GM12878 (cell line): ENCODE measurements at places on chromosomes 6 and 20. TPM values are rescaled to one million over a fixed set of nuclear protein-coding genes. Genes with fewer than 3 reads are reported as not detected.

DNA sequence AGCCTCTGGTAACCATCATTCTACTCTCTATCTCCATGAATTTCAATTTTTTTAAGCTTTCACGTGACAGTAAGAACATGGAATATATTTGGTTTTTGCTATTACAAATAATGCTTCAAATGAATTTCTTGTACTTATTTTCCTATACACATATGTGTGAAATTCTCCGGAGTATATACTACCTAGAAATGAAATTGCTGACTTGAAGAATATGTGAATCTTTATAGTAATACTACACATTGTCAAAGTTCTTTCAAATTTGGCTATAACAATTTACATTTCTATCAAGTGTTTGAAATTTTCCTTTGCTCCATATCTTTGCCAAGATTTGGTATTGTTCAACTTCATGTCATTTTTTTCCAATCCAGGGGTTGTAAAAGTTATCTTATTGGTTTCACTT lies 11.6 kb upstream of the VGLL2 start:
- no peak for DNase-seq

DNA sequence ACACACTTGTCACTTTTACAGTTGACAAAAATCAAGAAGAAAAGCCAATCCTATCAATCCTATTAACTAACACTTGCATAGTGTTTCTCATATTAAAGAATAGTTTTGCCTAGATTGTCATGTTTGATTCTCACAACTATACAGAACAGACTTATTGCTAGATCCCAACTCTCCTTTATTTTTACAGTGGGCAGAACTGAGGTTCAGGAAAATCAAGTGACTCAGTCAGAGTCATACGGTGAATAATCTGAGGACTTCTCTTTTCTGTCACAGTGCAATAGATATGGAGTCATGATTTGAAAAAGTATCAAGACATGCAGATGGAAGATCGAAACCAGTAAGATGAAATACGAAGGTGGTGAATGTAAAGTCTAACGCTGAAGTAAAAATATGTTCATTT lies 195.1 kb upstream of the CITED2 start:
- no peak for DNase-seq

DNA sequence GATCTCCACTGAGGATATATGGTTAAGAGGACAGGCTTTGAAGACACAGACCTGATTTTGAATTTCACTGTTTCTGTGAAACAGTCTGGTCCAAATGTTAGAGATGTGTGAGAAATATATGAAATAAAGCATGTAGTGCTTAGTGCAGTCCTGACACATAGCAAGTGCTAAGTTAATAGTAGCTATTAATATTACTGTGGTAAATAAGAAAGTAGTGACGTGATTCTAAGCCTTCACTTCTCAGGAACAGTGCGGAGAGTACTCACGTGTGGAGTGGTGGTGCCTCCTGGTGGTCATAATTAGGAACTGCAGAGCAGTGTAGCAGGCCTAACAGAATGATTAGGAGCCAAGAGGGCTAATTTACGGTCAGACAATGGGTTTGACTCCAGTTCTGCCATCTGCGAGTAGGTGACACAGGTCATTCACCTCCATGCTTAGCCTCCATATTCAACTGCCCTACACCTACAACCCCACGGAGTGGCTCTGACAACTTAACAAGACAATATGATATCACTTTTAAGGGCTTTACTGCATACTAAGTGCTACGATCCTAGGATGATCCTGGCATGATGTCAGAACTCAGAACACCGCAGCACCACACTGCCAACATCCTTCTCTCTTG lies 106.2 kb downstream of the JPH2 start:
- peak; percentile 55 for DNase-seq

DNA sequence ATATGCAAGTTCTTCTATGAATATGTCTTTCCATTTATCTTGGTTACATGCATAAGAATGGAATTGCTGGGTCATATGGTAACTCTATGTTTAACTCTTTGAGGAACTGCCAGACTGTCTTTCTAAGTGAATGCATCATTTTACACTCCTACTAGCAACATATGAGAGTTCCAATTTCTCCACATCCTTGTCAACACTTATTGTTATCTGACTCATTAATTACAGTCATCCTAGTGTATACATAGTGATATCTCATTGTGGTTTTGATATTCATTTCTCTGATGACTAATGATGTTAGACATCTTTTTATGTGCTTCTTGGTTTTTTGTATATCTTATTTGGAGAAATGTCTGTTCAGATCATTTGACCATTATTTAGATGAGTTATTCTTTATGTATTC lies 96.7 kb upstream of the LAMP5 start:
- DNase-seq: no peak

- DNase-seq: no peak
Observed at GRCh38 chr6:145151624-145152023, 583.7 kb downstream of the EPM2A start.

GRCh38 chr6:14066782-14067406 lies 50.7 kb upstream of the CD83 start:
- DNase-seq: no peak

GRCh38 chr20:63297371-63297781 lies 4.4 kb downstream of the COL20A1 start:
- no peak for DNase-seq

The CUL7 gene
- total RNA-seq: 15.6 and 15.8 TPM in 2 replicates

- DNase-seq: no peak
Observed at GRCh38 chr20:44367746-44368145, 12.2 kb downstream of the HNF4A start.

GRCh38 chr6:97864826-97865225 lies 581.8 kb upstream of the MMS22L start:
- no peak for DNase-seq

DNA sequence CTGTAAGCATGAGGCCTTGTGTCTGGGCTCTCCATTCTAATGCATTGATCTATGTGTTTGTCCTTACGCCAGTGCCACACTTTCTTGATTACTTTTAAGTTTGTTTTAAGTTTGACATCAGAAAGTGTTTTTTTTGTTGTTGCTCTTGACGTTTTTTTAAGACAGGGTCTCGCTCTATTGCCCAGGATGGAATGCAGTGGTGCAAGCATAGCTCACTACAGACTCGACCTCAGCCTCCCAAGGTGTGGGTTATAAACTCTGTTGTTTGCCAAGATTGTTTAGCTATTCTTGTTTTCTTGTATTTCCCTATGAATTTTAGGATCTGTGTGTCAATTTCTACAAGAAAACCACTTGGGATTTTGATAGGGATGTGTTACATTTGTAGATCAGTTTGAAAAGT lies 5.6 kb downstream of the MCUR1 start:
- DNase-seq: no peak

The NINL gene
- total RNA-seq: 0.23 and 0.29 TPM in 2 replicates

DNA sequence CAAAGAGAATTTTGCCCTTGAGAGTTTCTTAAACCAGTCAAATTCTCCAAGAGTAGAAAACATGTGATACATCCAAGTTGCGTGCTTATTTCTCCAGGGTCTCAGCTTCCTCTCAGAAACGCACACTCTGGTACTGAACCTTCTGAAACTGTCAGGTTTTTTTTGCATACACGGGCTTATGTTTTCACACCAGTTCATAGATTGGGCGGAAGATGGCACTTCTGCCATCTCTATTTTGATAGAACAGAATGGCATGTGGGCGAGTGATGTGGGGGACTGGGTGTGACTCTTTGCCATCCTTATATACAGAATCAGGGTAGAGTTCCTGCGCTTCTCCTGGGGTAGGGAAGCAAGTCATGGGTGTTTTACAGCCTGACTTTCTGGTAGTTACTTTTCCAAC lies 56.4 kb downstream of the ADTRP start:
- DNase-seq: no peak

The SLC4A11 gene
- 1.9 and 2.3 TPM in 2 replicates for total RNA-seq

GRCh38 chr6:7285416-7285815 lies 27.6 kb downstream of the SSR1 start:
- no peak for DNase-seq

- DNase-seq: no peak
Observed at GRCh38 chr6:16842676-16843075, 81.4 kb upstream of the ATXN1 start.

The ACOT13 gene
- 28.6 and 33.8 TPM in 2 replicates for total RNA-seq

GRCh38 chr20:9531581-9531980 lies 17.2 kb downstream of the LAMP5 start:
- DNase-seq: no peak

GRCh38 chr20:2285193-2285592 lies 10.6 kb upstream of the TGM3 start:
- no peak for DNase-seq

- no peak for DNase-seq
Observed at GRCh38 chr6:138439546-138439945, 35.5 kb downstream of the HEBP2 start.

The SIGLEC1 gene
- 0.05 TPM in 1 of 2 replicates, not detected in the other for total RNA-seq

DNA sequence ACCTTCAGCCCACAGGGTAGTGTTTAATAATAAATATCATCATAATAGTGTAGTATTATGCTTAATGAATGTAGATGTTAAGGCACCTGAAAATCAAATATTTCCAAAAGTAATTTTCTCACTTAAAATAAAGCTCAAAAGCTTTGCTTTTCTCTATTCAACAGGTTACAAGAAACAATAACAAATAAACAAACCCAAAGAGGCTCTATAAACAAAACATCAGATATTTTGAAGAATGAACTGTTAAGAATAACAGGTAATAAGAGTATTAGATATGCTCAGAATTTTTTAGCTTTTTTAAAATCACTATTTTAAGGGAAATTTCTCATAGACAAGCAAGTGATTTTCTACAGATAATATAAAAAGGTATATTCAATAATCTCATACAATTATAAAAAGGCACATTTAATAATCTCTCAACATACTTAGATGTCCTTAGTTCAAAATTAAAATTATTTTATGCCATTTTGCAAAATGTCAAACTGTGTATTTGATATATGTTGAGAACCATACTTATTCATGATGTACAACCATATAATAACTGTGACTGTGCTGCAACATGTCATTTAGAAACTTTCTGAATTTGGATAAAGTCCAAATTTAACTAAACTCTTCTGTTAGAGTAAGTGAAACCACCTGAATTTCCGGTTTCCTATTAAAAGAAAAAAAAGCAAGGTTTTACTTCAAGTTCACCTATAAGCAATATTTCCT lies 35.8 kb downstream of the PHIP start:
- DNase-seq: peak; percentile 15

DNA sequence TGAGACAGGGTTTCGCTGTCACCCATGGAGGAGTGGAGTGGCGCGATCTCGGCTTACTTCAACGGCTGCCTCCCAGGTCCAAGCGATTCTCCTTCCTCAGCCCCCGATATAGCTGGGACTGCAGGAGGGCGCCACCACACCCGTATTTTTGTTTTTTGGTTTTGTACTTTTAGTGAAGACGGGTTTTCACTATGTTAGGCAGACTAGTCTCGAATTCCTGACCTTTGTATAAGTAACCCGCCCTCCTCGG lies 115.4 kb upstream of the BTN3A2 start:
- peak; percentile 58 for DNase-seq

DNA sequence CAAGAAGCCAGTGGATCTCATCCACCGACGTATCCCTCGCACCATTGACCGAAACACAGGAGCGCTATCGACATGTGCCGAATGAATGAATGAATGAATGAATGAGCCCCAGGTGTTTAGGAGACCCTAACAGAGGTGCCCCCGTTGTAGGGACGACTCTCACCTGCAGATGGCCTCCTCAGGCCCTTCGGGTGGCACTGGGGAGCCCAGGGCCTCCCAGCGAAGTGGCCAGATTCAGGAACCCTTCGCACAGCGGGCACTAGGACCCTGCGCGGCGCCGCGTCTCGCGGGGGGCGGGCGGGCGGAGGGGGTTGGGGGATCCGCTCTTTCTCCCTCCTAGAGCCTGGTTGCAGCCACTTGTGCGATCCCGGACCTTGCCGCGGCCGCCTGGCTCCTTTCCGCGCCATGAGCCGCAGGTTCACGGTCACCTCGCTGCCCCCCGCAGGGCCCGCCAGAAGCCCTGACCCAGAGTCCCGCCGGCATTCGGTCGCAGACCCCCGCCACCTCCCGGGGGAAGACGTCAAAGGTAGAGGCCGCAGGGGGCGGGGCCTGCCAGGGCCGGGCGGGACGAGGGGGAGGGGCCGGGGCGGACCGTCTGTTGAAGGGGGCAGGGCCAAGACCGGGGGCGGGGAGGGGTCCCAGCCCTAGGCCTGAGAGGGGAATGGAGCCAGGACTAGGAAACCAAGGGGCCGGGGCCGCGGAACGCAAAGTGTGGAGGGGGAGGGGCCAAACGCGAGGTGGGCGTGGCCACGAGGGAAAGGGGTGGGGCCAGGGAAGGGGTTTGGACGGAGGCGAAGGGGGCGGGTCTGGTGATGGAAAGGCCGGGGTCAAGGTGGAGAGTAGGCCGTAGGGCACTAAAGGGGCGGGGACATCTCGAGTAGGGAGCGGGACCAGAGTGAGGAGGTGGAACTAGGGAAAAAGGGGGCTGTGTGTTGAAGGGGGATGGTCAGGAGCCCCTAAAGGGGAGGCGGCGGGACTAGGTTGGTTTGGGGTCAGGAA lies 7.4 kb upstream of the SLC12A5 start:
- DNase-seq: no peak

DNA sequence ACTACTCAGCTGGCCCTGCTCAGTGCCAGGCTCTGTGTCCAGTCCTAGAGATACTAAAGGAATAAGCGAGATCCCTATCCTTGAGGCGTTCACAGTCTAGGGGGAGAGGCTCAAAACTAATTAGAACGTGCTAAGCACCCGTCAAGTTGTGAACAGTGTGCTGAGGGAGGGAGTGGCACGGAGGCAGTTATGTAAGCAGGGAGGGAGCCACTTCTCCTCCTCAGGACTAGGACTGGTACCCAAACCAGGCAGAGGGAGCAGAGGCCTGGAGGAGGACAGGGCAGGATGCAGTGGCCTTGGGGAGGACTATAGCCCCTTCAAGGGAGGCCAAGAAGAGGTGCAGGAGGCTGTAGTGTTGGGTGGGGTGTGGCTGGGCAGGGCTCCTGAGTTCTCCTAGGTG lies 39.6 kb upstream of the VSTM2L start:
- DNase-seq: no peak
